Smooth muscle cell of the coronary artery (primary cell): ENCODE measurements at places on chromosomes 2 and 18. TPM values are rescaled to one million over a fixed set of nuclear protein-coding genes. Genes with fewer than 3 reads are reported as not detected.

XIRP2 gene
- total RNA-seq: under 0.01 TPM in 1 of 2 replicates, not detected in the other

MAL gene
- not detected in 2 replicates for total RNA-seq

PARD3B gene
- total RNA-seq: 4.1 and 19.1 TPM in 2 replicates

CAVIN2 gene
- total RNA-seq: 18.4 and 57.7 TPM in 2 replicates

TNP1 gene
- total RNA-seq: not detected in 2 replicates

STPG4 gene
- 0.23 TPM in 2 replicates for total RNA-seq

C2orf76 gene
- 7.6 and 9.7 TPM in 2 replicates for total RNA-seq

PLEKHB2 gene
- 94.9 and 106 TPM in 2 replicates for total RNA-seq

NOSTRIN gene
- 0.08 and 0.23 TPM in 2 replicates for total RNA-seq

CTDSP1 gene
- 36.2 TPM in 2 replicates for total RNA-seq

VWC2L gene
- not detected in 2 replicates for total RNA-seq

ANKRD30B gene
- total RNA-seq: 0.15 and 0.23 TPM in 2 replicates

RAPGEF4 gene
- total RNA-seq: 0.90 and 3.0 TPM in 2 replicates

ZNF514 gene
- 7.9 and 9.1 TPM in 2 replicates for total RNA-seq

LHCGR gene
- total RNA-seq: not detected in 2 replicates

DNAH6 gene
- under 0.01 TPM in 1 of 2 replicates, not detected in the other for total RNA-seq

HJURP gene
- 1.2 and 4.5 TPM in 2 replicates for total RNA-seq

LIPG gene
- 1.4 and 33.1 TPM in 2 replicates for total RNA-seq

PRKCE gene
- 9.9 and 16.0 TPM in 2 replicates for total RNA-seq

IL1R2 gene
- 1.1 and 5.9 TPM in 2 replicates for total RNA-seq

CYP1B1 gene
- 5.1 and 226 TPM in 2 replicates for total RNA-seq

TEX44 gene
- not detected in 2 replicates for total RNA-seq

KCNG3 gene
- total RNA-seq: not detected in 2 replicates

PID1 gene
- 6.6 and 11.4 TPM in 2 replicates for total RNA-seq
